DMS153 (cell line): ENCODE measurements at places on chromosomes 3 and 15.

GRCh38 chr15:70512772-70513362 lies 250.5 kb downstream of the UACA start:
- DNase-seq, result no peak

DNA sequence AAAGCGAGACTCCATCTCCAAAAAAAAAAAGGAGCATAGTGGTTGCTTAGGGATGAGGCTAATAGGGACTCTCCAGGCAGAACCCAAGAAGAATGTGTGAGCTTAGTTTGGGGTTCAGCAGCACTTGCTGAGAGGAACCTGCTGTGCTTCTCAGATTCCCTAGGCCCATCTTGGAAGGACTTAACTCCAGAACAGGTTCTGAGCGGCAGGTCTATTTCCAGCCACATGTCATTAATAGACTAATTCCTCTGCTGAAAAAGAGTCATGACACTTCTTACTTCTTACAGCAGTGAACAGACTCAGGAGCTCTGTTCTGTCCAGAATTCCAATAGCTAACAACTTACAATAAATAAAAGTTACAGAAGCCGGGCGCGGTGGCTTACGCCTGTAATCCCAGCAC lies 22.5 kb downstream of the RHOA start:
- DNase-seq, result no peak

- no peak for DNase-seq
Observed at GRCh38 chr15:41347236-41347635, 14.6 kb downstream of the NUSAP1 start.

GRCh38 chr3:144390786-144391185 lies 419.2 kb downstream of the DIPK2A start:
- DNase-seq, result no peak

DNA sequence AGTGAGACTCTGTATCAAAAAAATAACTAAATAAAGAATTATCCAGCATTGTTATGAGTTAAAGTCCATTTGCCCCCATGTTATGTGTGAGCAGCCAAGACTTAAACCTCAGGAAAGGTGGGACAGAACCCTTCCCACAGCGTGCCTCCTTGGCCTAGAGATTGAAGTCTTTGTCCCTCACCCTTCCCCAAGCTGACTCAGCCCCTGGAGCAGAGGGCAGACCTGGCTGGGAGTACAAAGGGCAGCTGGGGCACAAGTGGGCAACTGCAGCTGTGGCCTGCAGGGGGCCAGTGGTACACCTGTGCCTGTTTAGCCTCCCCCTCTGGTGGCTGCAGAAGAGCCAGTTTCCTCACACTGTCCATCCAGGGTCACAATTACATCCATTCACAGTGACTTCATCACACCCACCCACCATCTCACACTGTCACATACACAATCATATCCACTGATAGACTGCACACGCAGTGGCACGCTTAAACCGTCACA lies 940 bp upstream of the ACY1 start:
- DNase-seq, result peak; percentile 18

GRCh38 chr3:12934431-12934830 lies 93.1 kb upstream of the RPL32 start:
- DNase-seq, result no peak

DNA sequence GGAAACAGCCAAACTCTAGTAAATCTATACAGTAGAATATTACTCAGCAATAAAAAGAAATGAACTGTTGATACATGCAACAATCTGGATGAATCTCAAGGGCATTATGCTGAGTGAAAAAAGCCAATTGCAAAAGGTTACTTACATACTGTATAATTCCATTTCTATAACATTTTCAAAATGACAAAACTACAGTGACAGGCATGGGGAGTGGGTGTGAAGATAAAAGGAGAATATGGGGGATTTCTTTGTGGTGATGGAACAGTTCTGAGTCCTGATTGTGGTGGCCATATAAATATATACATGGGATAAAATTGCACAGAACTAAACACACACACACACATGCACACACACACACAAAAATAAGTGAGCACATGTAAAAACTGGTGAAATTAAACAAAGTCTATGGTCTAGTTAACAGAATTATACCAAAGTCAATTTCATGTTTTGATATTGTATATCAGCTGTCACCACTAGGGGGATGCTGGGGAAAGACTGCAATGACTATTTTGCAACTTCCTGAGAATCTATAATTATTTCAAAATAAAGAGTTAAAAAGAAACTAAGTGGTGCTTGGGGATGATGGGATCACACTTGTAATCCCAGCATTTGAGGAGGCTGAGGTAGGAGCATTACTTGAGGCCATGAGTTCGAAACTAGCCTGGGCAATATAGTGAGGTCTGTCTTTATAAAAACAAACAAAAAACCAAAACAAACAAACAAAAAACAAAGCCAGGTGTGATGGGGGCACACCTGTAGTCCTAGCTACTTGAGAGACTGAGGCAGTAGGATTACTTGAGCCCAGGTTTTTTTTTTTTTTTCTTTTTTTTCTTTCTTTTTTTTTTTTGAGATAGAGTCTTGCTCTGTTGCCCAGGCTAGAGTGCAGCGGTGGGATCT lies 66.0 kb downstream of the SPTSSB start:
- DNase-seq, result no peak

- no peak for DNase-seq
Observed at GRCh38 chr15:62546628-62547027, 381.5 kb upstream of the C2CD4B start.

GRCh38 chr15:38576837-38577236 lies 12.2 kb upstream of the RASGRP1 start:
- DNase-seq, result no peak

GRCh38 chr3:22288756-22289155 lies 537.7 kb upstream of the ZNF385D start:
- no peak for DNase-seq

DNA sequence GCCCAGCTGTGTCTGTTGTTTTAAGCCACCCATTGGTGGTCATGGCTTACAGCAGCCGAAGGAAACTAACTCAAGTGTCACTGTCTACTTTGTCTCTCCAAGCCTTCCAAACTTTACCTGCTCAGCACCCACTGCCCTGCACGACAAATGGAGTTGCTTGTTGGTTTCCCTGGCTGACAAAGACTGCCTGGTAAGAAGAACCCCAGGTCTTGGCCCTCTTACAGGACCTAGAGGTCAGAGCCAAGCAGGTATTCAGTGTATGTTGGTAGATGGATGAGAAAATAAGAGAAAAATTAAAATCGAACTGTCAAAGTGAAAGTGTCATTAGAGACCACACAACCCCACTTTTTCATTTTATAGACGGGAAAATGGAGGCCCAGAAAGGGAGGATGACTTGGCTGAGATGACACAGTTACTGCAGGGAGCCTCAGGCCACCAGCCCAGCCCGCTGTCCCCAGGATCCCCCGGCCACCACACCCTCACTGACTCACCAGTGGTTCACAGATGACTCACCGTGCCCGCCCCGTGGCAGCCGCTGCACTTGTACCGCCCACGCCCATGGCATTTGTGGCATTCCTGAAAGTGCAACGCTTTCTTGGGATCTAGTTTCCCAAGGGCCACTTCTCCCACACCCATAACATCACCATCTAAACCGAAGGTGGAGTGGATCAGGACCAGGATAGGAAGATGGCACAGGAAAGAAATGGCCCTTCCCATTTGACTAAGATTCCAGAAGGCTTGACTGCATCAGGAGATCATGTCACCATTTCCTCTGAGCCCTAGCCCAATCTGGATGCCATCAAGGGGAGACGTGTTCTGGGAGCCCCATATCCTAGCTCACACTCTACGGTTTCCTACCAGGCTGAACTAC lies 15.2 kb downstream of the SSUH2 start:
- DNase-seq, result no peak

- no peak for DNase-seq
Observed at GRCh38 chr3:143436231-143436930, 316.8 kb downstream of the CHST2 start.

GRCh38 chr3:12986986-12987385 lies 86.2 kb downstream of the IQSEC1 start:
- no peak for DNase-seq

GRCh38 chr3:14836049-14836468 lies 17.3 kb downstream of the FGD5 start:
- DNase-seq, result no peak

DNA sequence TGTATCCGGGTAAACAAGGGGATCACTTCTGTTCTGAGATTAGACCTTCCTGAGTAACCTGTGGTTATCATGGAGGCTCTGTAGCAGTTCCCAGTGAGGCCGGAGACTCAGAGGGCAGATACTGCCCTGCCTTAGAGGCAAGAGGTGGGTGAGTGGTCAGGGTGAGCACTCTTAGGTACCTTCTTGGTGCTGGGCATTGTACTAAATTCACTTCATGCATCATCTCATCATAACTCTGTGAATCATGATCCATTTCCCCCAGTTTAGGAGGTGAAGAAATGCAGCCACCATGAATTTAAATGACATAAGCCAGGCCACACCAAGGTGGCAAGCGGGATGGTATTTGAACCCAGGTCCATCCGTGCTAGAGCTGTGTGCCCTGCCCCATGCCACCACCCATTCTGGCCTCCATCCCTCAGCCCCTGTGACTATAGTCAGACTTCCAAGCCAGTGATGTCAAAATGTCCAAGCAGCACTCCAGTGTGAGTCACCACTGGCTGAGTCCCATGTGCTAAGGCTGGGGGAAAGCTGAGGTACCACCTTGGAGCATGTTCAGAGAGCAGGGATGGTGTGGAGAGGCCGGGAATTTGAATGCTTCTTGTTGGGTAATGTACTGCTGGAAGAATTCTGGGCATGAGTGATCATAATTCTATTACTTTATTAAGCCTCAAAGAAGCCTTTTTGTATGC lies 88.8 kb downstream of the EPHB1 start:
- no peak for DNase-seq

- DNase-seq, result no peak
Observed at GRCh38 chr15:87200149-87200548, 1056.4 kb downstream of the NTRK3 start.

- peak; percentile 61 for DNase-seq
Observed at GRCh38 chr3:128584412-128585020, 66.1 kb downstream of the RPN1 start.

DNA sequence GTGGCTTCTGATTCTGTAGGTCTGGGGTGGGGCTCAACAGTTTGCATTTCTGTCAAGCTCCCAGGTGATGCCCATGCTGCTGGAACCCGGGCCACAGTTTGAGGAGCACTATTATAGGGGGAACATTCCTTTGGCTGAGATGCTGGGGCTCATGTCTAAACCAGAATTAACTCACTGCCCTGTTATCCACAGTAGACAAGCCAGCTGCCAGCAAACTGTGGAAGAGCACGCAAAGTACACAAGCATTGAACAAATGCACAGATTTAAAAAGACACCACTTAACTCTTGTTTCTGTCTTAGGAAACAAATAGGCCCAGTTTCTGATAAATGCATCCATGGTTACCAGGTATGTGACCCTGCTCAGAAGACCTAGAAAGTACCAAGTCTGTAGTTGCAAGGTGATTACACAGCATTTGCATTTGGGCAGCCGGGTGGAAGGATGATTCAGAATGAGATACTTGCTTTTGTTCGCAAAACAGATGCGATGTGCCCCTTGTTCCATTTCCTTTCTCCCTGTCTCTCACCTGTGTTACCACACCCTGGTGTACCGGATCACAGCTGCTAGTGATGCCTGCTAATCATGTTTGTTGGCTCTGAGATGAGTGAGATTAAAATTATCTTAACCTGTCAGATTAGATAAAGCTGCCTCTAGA lies 12.4 kb downstream of the GYG1 start:
- DNase-seq, result peak; percentile 65

DNA sequence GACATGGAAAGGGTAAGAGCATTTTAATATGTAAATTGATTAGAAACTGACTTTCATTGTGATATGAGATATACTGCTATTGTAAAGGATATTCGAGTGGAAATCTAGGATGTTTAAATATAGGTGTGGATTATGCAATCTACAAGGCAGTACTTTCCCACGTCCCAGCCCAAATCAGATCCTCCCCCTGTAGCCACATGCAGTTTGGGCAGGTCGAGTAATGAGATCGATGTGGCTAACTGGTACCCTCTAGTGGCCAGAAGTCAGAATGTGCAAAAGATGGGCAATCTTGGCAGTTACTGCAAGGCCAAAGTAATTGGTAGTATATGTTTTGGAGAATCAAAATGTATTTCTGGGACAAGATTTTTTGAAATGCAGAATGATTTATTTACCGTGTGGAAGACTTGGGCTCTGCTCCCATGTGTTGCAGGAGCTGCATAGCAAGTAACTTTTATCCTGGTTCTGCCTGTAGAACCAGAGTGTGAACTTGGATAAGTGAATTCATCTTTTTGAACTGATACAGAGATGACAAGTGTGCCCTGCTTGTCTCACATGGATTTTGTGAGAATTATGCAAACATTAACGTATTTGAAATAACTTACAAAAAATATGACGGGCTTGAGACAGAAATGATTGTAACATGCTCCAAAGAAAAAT lies 94.5 kb upstream of the ADAMTSL3 start:
- DNase-seq, result no peak

GRCh38 chr15:77791941-77792340 lies 159.2 kb upstream of the LINGO1 start:
- no peak for DNase-seq

- no peak for DNase-seq
Observed at GRCh38 chr3:106440672-106441071, 571.9 kb upstream of the CBLB start.

GRCh38 chr3:151113343-151113742 lies 27.9 kb downstream of the MED12L start:
- DNase-seq, result no peak

- DNase-seq, result no peak
Observed at GRCh38 chr3:48135552-48136495, 52.4 kb downstream of the CDC25A start.

- DNase-seq, result no peak
Observed at GRCh38 chr15:57685306-57686095, 21.0 kb upstream of the POLR2M start.

DNA sequence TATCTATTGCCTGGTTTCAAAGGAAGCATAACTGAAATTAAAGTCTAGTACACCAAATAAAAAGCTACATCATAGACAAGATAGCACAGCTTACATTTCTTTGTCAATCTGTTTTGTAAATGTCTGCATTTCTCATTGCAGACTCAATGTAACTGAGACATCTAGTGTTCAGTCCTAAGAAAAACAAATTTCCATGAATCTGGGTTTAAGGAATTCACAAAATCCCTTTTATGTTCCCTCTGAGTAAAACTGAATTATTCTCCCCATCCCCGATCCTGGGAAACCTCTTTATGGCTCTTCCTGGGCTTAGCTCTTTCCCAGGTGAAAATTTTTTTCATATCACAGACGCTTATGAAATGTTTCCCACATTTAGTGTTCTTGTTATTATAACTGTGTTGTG lies 21.6 kb upstream of the RASA2 start:
- no peak for DNase-seq

GRCh38 chr15:39936681-39937080 lies 2.8 kb downstream of the EIF2AK4 start:
- no peak for DNase-seq

- DNase-seq, result no peak
Observed at GRCh38 chr3:89138048-89138447, 30.6 kb downstream of the EPHA3 start.

DNA sequence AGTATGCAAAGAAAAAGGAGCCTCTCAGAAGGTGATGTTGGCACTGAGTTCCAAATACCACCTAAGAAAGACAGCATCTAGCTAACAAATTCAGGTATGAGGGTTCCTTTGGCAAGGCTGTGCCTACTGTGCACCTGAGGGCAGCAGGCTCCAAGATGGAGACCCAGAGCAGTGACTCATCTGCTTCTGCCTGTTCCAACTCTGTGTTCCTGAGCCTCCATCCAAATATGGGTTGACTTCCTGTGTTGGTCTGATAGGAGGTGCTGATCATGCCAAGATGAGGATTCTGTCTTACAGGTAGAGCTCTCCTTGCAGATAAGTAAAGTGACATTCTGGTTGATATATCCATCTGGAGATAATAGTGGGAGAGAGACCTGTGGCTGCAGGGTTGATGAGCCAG lies 26.0 kb downstream of the SV2B start:
- no peak for DNase-seq

GRCh38 chr15:72265031-72265430 lies 7.3 kb downstream of the PARP6 start:
- DNase-seq, result no peak
